Renal cortex interstitium (tissue), 15 donors: ENCODE measurements at places on chromosomes 7 and 10. TPM values are rescaled to one million over a fixed set of nuclear protein-coding genes. Genes with fewer than 3 reads are reported as not detected.

ACTA2 gene
- polyA plus RNA-seq = 183 TPM

DNA sequence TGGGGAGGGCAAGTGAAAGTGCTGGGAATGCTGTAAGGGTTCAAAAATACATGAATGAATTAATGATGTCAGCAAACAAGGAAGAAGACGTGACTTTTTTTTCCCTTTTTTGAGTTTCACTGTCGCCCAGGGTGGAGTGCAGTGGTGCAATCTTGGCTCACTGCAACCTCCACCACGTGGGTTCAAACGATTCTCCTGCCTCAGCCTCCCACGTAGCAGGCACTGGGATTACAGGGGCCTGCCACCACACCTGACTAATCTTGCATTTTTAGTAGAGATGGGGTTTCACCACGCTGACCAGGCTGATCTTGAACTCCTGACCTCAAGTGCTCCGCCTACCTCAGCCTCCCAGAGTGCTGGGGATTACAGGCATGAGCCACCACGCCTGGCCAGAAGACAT, 30.0 kb downstream of the DENND10 start:
- DNase-seq = no peak

- DNase-seq = no peak
Observed at GRCh38 chr7:34928052-34928451, 109.2 kb downstream of the DPY19L1 start.

DNA sequence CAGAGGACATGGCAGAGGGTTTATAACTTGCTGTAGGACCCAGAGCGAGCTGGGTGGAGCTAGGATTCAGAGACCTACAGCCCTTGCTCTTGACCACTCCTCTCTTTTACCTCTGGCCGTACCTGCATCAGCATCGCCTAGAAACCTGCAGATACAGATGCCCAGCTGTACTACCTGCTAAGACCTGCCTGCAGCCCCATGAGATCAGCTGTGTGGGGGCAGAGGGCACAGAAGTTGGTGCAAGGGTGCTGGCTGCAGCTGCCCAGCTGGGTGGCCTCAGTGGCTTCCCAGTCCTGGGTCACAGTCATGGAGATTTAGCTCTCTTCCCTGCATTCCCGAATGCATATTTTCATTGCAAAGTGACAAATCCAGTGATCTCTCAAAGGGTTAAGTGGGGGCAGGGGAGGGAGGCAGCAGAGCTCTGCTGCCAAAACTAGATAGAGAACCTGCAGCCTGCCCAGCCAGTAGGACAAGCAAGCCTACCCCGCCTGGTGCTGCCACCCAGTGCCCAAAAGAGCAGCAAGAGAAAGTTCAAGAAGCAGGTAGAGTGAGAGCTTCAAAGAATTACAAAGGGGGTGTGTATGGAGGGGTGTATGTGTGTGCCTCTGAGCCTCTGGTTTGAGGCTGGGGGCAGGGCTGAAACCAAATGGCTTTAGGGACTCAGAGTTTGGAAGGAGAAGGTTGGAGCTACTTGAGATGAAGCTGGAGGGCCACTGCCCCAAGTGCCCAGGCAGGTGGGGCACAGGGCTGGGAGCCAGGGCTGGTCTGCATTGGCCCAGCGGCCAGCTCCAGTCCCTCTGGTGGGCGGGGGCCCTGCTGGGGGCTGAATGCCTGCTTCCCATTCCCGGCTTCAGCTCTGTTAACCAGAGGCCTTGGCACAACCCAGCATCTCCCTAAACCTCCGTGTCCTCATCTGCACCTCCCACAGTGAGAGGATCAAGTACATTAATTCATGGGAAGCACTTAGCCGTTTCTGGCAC, 6.9 kb downstream of the FAM241B start:
- DNase-seq = no peak

GRCh38 chr10:28554952-28555351, 22.0 kb downstream of the WAC start:
- no peak for DNase-seq

DNA sequence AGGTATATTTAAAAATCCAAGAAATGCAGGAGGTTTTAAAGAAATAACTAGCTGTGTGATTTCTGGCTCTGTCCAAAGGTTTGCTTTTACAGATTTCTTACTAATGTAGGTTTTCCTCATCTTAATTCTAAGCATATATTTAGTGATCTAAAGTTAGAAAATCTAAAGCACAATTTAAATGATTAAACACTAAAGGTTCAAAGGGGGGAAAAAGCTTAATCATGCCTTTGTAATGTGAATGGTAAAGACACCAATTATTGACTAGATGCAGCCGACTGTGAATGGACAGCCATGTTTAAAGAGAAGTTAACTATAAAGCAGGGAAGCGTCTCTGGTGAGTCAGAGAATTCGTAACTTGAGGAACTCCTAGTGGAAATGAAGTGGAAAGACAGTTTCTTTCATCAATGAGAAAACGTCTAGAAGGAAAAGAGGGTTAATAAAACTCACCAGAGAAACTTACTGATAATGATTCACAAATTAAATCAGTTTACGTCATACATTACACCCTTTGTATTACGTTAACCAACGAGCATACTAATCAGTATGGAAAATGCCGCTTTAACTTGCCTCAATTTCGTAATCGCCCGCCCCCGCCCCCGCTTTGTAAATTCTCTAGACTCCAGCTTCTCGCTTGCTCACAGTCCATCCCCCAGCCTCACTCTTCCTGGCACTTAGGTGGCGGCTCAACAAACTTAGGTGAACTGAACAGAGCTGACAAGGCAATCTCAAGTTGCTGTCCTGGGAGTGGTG, 1.1 kb upstream of the HBP1 start:
- DNase-seq = peak; percentile 62

GRCh38 chr7:147912946-147913638, 677.5 kb upstream of the C7orf33 start:
- no peak for DNase-seq

DNA sequence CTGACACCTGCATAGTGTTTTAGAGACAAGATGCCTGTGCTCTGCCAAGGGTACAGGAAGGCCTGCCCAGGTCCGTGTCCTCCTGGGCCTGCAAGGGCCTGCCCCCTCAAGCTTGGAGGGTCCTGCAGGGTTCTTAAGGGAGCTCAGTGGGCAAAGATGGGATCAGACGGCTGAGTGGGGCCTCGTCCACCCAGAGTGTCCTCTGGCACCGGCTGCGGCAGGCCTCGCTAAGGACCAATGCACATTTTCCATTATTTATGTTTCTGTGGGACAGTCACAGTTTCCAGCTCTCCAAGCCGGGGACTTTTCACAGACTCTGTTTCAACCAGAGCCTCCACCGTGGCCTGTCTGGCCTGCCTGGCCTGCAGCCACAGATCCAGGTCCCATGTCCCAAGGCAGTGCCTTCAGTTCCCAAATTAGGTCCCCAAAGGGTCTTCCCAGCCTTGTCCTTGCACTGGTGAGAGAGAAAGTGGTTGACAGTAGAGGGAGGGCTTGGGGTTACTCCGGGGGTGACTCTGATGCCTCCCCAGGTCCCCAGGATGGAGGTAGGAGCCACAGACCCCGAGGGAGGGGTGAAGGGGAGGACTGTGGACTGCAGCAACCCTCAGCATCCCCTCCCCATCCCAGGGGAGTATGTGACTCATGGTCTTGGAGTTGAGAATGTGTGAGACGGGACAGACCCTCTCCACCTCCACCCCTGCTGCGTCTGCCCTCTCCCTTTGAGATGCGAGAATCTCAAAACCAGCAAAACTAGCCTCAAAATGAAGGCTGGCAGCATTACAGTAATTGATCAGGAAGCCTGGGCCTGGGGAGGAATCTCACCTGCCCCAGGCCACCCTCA, 14.8 kb downstream of the MYL10 start:
- no peak for DNase-seq

NXPH1 gene
- 0.06 TPM for polyA plus RNA-seq

DNA sequence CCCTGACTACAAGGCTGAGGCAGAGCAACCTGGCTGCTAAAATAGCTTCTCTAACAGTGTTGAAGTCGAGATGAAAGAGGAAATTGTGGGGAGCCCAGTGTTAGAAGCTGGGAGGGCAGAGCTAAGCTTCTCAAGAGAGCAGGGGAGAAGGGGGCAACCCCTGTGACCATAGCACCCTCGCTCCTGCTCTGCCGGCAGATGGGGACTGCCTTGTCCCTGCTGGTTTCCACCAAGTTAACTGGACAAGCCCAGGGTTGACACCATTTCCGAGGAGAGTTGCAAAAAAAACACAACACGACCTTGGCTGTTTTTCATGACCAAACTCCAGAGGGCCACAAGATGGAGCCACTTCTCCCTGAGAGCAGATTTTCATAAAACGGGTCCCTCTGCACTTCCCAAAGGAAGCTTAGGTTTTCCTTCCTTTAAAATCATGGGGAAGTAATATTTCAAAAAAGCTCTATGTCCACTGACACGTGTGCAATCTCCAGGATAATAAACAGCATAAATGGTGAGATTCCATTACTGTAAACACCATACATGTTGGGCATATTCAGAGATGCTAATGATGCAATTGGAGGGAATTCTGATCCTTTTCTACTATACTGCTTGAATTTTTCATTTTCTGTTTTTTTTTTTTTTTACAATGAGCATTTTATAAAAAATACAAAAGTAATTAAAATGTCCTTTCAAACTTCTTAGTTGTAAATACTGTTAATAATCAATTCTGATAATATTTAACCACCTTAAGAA, 140.4 kb downstream of the PIP4K2A start:
- DNase-seq = no peak

PPP1R9A gene
- 37.1 TPM for polyA plus RNA-seq

- DNase-seq = no peak
Observed at GRCh38 chr7:8214244-8214824, 47.6 kb downstream of the ICA1 start.

DNA sequence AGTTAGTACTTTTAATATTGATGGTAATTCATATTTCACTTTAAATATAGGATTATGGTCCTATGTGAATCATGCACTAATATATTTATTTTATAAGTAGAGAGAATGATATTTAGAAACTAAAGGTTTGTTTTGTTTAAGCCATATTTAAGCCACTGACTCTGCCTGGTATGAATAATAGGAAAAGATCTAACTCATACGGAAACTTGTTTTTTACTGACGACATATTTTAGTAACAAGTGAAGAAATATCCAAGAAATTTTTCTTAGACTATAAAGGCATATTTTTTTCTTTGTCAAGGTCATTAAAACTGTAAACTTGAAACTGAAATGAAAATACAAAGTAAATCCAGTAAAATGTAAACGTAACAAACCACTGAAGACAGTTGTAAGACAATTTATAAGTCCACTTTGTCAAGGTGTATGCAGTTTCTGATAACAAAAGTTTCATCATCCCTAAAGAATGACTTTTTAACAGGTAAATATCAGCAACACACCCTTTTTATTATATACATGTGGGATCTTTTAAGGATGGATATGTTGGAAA, 147.1 kb downstream of the PHF14 start:
- no peak for DNase-seq

- no peak for DNase-seq
Observed at GRCh38 chr10:2469802-2470201, 597.5 kb upstream of the PFKP start.

DNA sequence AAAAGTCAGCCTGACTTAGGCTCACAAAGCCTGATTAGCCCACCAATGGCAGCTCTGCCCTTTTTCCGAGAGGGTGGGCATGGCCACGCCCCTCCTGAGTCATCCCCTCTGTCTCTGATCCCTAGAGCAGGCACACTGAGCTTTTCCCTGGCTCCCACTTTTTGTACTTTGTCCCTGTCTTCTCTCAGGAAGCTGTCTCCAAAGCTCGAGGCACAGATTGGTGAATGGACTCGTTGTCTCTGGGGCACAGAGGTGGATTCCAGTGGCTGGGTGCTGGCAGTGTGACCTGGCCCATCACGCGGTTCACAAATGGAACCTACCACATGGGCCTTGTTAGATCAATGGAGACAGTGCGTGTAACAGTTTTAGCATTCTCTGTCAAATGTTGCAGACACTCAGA, 313.5 kb downstream of the WDR37 start:
- DNase-seq = no peak

- DNase-seq = no peak
Observed at GRCh38 chr10:47359101-47359500, 10.9 kb downstream of the RBP3 start.

C10orf105 gene
- polyA plus RNA-seq = 0.18 TPM

- DNase-seq = no peak
Observed at GRCh38 chr7:50372923-50373322, 68.4 kb downstream of the IKZF1 start.

ATOH7 gene
- 2.0 TPM for polyA plus RNA-seq

- DNase-seq = no peak
Observed at GRCh38 chr10:129184196-129184595, 282.8 kb upstream of the MGMT start.
